SK-N-SH treated with all-trans-retinoic acid at 6 μM for 48 hours (cell line): ENCODE measurements at places on chromosomes 11 and 22.
A peak's percentile ranks its signal among the peaks of the same experiment; 100 is the strongest.

- peak; percentile 75 for ATAC-seq
These were observed 563 bp downstream of the BID start for GRCh38 chr22:17773606-17774205.

- ATAC-seq, result peak; percentile 81
These were observed 612 bp downstream of the XBP1 start for GRCh38 chr22:28799606-28800307.

DNA sequence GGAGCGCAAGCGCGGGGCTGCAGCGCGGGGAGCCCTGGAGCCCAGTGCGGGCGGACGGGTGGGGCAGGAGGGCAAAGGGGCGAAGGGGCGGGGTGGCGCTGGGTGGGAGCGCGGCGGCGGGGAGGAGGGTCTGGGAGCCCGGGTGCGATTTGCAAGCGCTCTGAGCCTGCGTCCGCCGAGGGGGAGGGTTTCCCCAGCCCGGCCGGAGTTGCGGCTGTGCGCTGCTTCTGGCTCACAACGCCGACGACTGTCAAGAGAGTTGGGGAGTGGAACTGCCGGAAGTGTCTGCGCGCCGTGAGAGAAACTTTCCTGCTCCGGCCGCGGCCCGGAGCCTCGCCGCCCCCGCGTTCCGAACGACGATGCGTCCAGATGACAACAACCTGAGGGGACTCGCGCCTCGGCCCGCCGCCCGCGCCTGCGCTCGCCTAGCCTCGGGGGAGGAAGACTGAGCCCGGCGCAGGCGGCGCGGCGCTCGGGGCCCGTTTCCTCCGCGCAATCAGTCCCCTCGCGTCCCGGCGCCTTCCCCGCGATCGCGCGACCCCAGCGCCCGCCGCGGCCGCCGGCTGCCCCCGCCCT lies at the start of gene ARHGAP42:
ARHGAP42 (plus strand) TSS at position 235 of the 576 bp plus-strand sequence. CDS start 391 bp downstream, outside the sequence.
- peak; percentile 72 for ATAC-seq

GRCh38 chr11:73376803-73377629 lies 817 bp downstream of the RELT start:
- peak; percentile 2; the same call in 2 of the 3 replicates for ATAC-seq

DNA sequence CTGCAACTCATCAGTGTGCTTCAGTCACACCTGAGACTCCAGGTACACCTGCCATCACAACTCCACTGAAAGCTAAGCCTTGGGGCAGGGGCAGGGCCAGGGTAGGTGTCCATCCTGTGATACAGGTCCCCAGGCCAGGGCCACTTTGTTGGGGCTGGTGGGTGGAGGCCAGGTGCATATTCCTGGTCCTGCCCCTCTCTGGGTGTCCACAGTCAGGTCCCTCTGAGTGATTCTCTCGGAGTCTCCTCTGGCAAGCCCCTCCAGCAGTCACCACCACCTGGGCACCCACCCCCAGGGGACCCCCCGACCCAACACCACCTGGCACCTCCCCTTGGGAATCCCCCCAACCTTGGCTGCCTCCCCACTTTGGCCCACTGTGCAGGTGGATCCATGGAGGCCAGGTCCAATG lies 9.5 kb upstream of the ACR start:
- no peak for ATAC-seq

- ATAC-seq, result no peak
These were observed 17.1 kb downstream of the CXCR5 start for GRCh38 chr11:118900535-118901384.

- ATAC-seq, result no peak
These were observed 27.1 kb downstream of the KRTAP5-5 start for GRCh38 chr11:1656670-1657069.

- peak; percentile 95 for ATAC-seq
These were observed 25.4 kb downstream of the MMP20 start for GRCh38 chr11:102599642-102600261.

- no peak for ATAC-seq
These were observed 192.0 kb downstream of the BUD13 start for GRCh38 chr11:116580799-116581198.

DNA sequence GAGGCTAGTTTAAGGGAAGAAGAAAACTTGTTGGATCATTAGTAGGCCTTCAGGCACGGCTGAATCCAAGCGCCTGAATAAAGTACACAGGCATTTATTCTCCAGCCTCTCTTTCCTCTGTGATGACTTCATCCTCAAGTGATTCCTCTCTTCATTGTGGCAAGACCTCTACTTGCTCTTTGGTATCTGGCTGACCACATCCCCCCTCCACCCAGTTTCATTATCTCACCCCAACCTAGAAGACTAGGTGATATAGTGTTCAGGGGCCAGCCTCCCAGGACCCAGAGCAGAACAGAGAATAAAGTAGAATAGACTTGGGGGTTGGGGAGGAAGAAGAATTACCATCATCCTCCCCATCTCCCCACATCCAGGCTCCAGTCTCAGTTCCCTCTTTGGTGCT lies 189.3 kb downstream of the MIAT start:
- ATAC-seq, result no peak

DNA sequence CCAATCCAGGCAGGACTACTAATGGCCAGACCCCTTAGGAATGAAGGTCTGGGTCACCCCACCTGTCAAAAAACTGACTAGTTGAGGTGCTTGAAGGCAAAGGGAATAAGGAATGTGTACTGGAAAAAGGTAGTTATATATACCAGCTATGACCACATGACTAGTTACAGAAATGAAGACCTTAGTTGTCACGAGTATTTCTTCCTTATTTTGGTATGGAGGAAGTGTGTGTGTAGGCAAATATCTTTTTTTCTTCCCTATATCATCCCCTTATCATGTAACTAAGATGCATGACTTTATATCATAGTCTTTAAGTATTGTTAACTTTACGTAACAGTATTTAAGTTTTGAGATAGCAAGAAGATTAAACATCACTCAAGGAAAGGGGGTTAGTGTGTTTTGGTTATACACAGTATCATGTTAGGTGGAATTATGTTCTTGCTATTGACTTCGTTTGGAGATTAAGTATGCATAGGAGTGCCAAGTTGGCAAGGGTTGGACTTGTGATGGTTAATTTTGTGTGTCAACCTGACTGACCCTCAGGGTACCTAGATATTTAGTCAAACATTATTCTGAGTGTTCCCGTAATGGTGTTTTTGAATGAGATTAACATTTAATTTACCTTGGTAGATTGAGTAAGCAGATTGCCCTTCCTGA lies 38.2 kb upstream of the NARS2 start:
- no peak for ATAC-seq

DNA sequence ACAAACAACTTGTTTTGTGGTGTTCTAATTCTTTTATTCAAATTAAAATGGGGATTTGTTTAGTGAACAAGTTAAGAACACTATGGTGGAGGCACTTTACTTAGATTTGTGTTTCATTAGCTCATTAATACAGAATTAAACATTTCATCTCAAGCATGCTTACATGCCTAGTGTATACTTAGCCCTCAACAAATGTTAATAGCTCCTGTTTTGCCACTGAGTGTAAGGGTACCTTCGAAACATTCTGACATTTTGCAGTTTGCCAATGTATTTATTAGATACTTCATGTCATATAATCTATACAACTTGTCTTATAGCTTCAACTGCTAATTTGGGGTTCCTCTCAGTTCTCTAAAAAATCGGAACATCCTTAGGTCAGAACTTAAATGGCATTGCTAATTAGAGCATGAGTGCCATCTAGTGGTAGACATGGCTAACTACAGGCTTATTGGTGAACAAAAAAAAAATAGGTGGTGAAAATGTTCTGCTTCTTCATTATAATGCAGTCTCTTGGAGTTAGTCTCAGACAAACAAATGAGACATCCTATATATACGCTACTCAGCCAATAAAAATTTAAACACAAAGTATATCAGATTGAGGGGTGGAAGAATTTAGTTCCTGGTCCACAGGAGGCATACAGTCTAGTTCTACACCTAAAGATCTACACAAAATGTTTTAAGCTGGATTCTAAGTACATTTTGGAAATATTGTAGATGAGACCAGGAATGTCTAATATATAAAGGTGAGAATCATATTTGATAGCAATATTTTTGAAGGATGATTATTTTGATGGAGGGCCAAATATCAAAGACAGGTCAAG lies 4.9 kb upstream of the CNTN5 start:
- ATAC-seq, result peak; percentile 34; the same call in 2 of the 3 replicates

DNA sequence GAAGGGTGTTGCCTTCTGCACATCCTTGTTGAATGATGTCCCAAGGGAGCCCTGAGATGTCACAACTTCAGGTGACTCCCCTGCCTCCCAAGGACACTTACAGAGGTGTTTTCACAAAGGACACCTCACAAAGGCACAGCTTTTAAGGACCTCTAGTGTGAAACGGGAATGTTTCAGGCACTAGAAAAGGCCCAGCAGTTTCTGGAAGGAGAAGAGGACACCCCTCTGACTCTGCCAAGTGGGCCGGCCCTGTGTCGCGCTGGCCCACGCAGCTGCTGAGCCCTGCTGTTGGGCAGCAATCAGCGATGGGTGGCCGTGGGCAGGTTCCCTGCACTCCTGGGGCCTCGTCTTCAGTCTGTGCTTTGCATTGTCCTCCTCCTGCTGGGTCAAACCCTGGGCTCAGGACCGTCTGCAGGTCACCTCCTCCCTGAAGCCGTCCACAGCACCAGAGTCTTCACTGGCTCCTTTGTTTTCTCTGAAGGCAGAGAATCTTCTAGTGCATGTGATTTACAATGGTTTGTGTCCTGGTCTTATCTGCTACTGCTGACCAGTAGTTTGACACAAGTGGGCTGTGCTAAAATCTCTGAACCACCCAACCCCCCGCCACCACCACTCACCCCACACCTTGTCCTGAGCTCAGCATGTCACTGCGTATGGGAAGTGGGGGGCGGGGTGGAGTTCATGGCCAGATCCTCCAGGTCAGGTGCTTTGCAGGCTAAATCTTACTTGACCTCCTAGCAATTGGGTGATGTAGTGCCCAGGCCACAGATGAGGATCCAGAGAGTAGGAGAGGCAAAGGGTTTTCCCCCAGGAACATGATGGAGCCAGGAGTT lies 3.2 kb downstream of the LINC01488 start:
- no peak for ATAC-seq

GRCh38 chr11:66854729-66855211 lies 2.1 kb upstream of the LRFN4 start:
- no peak for ATAC-seq

DNA sequence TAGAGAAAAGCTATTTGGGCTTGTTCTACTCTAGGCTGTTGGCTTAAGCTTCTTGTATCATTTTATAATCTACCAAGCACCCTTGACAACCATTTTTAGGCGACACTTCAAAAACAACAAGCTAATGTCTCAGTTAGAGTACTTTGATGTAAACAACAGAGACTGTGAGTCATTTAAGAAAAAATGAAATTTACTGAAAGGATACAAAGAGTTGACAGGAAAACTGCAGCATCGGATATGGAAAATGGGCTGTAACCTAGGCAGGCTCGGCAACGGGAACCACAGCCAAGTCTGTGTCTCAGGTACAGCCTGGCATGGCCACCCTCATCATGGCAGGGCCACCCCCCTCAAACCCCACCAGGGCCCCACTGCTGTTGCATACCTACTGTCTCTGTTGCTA lies 4.4 kb upstream of the RNF169 start:
- ATAC-seq, result no peak
